ENCODE measurements at places on chromosomes 7 and 10. TPM values are rescaled to one million over a fixed set of nuclear protein-coding genes. Genes with fewer than 3 reads are reported as not detected.
A peak's percentile ranks its signal among the peaks of the same experiment; 100 is the strongest.

- DNase-seq = no peak
These were observed 262.9 kb downstream of the SNX13 start for GRCh38 chr7:17677408-17677807.

- no peak for DNase-seq
These were observed 59.5 kb upstream of the PRPS1L1 start for GRCh38 chr7:18087026-18087686.

DNA sequence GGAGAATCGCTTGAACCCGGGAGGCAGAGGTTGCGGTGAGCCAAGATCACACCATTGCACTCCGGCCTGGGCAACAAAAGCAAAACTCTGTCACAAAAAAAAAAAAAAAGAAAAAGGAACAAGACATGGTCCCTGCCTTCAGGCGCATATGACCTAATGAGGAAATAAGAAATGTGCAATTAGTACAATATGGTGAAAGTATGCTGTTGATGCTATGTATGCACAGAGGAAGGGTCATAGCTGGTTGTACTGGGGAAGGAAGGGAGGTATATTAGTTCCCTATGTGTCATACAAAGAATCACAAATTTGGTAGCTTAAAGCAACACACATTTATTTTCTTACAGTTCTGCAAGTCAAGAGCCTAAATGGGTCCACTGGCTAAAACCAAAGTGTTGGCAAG lies 97.8 kb upstream of the MPP7 start:
- no peak for DNase-seq

The H2BK1 gene
- total RNA-seq = not detected

- no peak for DNase-seq
These were observed 200.2 kb upstream of the SEMA3E start for GRCh38 chr7:83849131-83849530.

DNA sequence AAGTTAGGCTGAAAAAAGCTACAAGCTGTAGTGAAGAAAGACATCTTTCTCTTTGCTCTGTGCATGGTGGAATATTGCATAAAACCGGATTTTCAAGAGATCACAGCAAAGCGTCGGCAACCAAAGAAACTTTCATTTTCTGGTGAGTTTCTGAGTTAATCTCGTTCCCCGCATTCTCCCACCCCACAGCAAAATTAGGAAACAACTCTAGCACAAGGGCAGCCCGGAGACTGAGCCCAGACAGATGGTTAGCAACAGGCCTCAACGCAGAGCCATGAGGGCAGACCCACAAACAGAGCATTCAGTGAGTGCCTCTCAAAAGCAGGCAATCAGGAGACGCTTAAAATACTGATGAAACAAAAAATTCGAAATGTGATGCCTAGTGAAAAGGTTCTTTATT lies 396.1 kb upstream of the KLF6 start:
- no peak for DNase-seq

DNA sequence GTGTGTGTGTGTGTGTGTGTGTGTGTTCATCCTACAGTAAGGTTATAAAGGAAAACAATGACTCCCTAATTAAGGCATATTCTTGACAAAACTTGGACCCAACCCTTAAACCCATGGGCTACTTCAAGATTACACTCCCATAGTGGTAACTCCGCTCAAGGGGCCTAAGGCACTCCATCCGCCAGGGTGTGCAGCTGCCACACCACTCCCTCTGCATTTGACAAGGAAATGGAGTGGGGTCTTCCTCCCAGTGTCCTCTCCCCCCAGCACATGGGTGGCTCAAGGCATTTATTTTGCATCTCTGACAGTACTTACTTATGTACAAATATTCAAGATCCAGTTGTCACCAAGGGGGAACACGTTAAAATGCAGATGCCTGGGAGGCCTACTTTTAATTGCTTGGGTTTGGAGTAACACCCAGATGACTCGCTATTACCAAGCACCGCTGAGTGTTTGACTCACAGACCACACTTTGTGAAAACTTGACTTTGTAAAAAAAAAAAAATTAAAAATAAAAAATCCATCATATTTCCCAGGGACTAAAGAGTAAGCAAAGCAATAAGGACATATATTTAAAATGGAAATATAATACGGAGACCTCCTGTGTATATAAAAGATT lies 53.0 kb upstream of the AGR3 start:
- DNase-seq = no peak

DNA sequence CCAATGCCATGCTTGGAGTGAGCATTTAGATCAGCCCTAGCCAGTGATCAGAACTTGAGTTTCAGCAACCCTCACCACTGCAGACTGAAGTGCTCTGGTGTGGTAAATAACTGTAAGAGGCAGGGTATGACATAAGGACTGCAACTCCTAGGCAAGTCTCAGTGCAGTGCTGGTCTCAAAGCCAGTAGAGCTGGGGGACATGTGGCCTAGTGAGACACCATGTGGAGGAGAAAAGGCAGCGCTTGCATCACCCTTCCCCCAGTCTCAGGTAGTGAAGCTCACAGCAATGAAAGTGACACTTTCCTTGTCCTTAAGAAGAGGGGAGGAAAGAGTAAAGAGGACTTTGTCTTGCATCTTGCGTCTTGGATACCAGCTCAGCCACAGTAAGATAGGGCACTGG lies 386.8 kb upstream of the POT1 start:
- peak; percentile 49 for DNase-seq

The KEL gene
- total RNA-seq = 1.8 TPM

GRCh38 chr7:158111906-158112570 lies 475.6 kb downstream of the PTPRN2 start:
- no peak for DNase-seq

The HNRNPF gene
- 397 TPM for total RNA-seq

DNA sequence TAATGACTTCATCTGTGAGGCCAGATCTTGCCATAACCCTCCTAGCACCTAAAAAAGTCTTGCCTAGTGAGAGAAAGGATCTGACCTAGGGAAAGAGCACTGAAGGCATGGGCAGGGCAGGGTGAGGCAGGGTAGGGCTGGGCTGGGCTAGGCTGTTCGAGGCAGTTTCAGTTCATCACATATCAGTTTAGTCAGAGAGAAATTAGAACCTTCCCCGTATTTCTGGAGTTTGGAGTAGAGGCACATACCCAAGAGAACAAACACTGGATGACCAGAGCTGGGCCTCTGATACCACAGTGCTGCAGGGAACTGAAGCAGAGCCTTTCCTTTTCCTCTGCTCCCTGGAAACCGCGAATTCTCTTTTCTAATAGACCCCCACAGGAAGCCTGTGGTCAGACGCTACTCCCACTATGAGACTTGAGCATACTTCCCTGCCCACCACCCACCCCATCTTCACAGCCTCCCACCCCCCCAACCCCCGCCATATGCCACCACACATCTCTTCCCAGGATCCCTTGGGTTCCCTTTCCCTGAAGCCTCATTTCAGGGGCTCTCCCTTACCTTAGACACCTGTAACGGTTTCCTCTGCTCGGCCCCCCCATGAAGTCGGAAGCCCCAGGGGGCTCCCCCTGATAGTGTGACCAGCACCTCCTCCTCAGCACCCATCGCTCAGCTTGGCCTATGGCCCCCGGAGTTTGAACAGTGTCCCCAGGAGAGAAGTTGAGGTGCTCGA lies 406 bp downstream of the SYNPO2L start:
- no peak for DNase-seq

DNA sequence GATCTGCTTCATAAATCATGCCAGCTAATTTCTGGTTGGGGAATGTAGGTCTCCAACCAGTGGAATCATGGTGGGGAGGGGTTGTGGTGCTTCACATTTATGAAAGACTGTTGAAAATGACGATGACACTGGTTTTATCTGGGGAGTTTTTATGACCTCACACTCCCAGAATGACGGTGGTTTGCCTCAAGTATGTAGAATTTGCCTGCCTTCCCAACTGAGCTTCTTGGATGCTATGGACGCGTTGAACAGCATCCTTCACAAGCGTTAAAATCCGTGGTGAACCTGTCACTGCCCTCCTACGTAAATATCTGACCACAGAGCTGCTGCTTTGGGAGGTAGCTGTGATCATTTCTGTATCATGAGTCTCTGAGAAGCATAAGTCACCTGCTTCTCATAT lies 3.3 kb downstream of the INSYN2A start:
- no peak for DNase-seq

DNA sequence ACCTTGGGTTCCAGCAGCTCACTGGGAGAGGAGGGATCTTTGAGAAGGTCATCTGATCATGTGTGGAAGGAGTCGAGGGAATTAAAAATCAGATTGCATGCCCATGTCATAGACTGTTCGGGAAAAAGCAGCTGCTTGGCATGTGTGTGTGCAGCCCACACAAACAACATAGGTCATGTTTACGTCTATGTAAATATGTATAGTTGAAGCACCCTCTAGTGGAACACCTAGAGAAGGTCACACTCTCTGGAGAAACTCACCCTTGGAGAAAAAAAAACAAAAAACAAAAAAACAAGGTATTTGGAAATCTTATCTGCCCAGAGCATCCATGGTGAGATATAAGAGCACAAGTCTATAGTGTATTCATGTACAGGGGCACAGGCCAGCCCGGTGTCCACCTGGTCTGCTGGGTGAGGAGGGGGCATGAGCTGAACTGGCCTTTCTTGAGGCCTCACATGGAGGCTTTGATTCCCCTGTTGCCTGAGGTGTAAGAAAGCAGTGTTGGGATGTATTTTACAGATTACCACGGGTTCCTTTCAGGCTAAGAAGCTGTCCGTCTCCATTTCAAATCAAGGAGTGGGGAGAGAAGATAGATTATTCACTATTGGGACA lies 98.0 kb downstream of the NPY start:
- no peak for DNase-seq

GRCh38 chr7:112105584-112106530 lies 100.3 kb downstream of the DOCK4 start:
- DNase-seq = no peak

Measured in H1 (cell line).